Amniotic epithelial cell (primary cell): ENCODE measurements at places on chromosomes 6 and 20.

DNA sequence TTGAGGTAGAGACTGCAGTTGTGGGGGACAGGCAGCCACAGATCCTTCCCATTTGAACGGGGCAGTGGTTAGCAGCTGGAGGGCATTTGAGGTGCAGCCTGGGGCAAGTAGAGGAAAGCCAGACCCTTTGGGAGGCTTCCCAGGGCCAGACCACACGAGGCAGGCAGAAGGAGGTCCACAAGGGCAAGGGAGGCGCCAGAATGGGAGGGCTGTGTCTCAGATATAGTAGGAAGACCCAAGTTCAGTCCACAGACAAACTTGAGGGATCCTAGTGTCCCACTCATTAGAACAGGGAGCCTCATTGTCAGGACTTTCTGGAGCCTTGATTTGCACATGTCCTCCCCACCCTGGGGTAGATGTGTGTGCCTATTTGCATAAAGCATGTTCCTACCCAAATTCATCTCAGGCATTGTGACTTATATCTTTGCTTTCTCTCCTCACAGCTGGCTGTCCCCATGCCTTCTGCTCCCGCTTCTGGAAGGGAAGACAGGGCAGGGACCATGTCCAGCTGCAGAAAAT, 166.0 kb downstream of the VEGFA start:
- no peak for DNase-seq

DNA sequence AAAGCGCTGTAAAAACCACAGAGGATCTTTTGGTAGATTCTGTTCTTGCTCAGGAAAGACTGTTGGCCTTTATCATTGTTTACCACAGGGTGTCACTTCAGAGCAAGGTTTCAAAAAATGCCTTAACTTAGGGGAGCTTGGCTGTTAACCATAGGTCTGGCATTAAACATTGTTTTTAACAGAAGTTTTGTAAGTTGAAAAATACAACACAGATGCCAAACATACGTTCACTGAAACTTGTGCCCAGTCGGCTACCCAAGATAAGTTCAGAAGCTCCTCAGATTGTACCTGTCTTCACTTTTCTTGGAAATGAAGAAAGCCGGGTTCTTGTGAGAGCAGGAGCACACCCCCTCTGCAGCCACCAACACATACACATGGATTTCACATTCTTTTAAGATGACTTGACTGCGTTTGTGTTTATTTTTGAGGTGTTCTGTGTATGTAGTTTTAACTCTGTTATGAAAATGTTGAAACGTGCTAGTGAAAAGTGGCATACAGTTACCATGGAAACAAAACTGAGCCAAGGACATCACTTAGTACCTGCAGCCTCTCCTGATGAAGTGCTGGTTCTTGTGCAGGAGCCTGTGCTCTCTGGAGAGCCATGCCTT, 64.9 kb downstream of the SYCP2L start:
- peak; percentile 92 for DNase-seq

- DNase-seq, result no peak
These were observed 140.0 kb upstream of the SGK1 start for GRCh38 chr6:134457941-134458340.

DNA sequence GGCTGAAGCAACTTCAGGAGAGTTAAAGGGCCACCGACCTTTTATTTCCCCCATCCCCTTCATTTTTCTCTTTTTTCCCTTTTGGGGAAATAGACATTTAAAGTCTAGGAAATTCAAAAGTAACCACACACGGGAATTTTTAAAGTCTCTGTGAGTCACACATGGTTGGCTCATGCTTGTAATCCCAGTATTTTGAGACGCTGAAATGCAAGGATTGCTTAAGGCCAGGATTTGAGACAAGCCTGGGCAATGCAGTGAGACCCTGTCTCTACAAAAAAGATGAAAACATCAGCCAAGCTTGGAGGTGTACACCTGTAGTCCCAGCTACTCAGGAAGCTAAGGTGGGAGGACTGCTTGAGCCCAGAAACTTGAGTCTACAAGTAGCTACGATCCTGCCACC, 34.2 kb downstream of the KATNA1 start:
- DNase-seq, result peak; percentile 61

DNA sequence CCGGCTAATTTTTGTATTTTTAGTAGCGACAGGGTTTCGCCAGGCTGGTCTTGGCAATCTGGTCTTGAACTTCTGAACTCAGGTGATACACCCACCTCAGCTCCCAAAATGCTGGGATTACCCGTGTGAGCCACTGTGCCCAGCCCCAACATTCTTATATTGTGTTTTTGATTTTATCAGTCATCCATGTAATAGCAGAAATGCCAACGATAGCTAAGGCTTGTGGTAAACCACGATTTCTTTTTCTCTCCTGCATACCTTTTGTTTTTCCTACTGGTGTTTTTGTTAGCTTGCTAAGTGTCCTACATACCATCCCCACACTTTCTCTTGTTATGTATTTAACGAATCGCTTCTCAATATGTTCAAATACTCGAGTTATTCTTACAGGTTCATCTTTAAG, 12.1 kb downstream of the PHACTR2 start:
- DNase-seq, result peak; percentile 55

DNA sequence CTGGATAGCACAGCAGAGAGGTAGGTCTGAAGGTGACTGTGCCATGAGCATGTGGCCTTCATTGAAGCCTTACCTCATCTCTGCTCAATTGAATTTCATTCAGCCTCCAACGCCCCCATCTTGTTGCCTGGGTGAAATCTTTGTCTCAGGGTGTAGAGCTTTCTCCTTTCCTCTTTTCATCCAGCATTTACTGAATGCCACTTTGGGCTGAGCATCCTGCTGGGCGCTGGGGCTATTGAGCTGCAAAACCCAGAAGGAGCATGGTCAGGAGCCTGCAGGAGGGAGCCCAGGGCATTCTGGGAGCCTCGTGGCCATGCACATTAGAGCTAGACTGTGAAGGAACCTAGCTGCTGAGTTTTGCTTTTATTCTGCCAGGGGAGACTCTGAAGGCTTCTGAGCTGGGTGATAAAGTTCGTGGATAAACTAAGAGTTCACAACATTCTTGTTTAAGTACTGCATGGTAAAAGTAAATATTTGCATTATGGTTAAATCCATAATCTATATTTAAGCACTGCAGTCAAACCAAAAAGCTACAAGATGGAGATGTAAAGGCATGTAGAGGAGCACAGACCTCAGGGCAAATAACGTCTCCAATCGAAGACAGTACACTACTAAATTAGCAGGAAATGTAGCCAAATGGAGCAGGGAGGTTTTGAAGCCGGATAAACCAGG, 13.2 kb upstream of the ASXL1 start:
- DNase-seq, result no peak

DNA sequence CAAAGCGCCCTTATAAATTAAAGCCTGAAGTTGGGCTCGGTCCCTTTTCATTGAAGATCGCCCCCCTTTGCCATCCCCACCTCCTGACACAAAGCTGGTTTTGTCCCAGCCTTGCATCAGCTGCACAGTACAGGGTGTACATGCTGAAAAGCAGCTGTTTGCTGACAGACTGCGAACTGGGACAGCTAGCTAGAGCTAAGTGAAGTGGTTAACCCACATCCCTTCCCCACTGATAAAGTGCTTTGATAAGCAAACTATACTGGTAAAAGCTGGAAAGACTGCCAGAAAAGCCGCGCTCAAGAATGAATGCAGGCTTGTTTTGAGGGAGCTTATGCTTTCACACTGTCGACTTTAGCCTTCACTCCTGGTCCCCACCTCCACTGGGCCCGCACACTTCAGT, 207.3 kb downstream of the GMDS start:
- peak; percentile 32 for DNase-seq

DNA sequence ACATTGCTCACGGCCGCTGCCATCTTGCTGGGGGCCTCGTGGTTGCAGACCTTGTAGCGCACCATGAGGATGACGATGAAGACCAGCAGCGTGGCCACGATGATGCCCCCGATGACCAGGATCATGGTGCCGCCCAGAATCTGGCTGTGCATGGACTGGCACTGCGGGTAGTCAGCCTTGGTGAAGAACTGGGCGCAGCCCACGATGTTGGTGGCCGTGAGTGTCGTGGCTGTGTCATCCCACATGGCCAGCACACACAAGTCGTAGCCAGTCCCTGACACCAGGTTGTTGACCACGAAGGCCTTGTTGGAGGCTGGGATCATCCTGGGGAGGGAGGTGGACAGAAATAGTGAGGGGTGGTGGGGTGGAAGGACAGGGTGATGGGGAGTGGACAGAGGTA, 194.6 kb downstream of the LRFN2 start:
- DNase-seq, result no peak

GRCh38 chr20:991850-992249, 10.3 kb downstream of the RSPO4 start:
- DNase-seq, result no peak

DNA sequence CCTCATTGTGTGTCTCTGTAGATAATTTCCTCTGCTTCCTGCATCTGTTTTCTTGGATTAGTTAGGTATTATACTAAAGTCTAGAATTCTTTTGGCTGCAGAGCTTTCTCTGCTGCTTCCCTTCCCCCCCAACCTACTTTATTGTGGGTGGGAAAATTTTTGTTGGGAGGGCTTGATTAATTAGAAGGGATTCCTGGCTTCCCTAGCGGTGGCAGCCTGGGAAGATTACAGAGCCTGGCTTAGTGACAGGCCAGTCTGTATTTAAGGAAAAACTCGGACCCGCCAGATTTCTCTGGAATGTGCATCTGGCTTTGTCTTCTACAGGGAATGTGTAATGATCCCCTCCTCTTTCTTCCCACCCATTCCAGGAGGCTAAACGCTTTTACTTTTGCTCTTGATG, 31.2 kb downstream of the SLX4IP start:
- peak; percentile 44 for DNase-seq

GRCh38 chr20:878511-879307, 37.4 kb downstream of the ANGPT4 start:
- peak; percentile 20 for DNase-seq

DNA sequence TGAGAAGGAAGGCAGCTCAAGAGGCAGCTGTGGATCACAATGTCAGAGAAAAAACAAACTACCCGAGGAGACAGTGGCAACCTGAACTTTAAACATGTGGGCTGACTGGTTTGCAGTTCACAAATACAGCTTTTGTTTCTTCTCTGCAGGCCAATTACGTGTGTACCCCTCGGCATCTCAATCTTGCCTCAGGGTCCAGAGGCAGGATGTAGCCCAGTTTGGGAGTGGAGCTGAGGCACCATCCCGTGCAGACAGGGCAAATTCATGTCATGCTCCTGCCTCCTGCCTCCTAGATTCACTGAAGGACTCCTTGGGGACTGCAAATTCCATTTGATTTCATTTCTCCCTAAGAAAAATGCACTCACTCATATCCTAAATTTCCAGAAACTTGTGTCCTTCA, 94.2 kb upstream of the KCNK16 start:
- no peak for DNase-seq

- no peak for DNase-seq
These were observed 15.4 kb downstream of the PNPLA1 start for GRCh38 chr6:36285187-36285671.

DNA sequence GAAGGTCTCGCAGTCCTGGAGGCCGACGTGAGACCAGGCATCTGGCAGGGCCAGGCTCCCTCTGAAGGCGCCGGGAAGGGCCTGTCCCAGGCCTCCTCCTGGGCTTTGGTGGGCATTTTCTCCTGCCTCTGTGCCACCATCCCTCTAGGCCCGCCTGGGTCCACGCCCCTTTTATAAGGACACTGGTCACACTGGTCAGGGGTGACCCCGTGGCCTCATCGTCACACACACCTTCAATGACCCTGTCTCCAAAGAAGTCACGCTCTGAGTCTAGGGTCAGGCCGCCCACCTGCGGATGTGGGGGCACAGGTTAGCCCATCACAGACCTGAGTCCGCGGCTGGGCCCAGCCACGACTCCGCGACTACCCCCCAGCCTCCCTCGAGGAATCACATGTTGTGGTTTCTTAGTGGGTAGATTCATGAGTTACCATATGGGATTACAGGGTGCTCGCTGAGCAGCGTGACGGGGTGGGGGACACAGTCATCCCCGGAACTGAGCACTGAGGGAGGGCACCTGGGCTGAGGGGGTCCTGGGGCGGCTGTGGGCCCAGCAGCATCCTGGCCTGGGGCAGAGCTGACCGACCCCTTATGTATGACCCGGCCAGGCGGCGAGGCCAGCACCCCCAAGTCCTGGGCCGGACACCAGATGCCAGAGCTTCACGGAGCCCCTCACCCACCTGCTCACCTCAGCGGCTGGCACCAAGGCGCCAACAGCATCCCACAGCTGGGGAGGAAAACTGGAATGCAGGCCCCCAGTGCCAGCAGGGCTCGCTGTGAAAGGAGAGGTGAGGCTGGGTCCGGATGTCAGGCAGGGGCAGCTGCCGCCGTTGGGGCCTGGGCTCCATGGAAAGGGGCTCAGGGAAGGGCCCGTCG, 115.9 kb downstream of the DLL1 start:
- DNase-seq, result no peak

GRCh38 chr20:63377256-63377941, 16.2 kb upstream of the CHRNA4 start:
- no peak for DNase-seq

GRCh38 chr6:47203266-47203937, 106.3 kb downstream of the TNFRSF21 start:
- no peak for DNase-seq

DNA sequence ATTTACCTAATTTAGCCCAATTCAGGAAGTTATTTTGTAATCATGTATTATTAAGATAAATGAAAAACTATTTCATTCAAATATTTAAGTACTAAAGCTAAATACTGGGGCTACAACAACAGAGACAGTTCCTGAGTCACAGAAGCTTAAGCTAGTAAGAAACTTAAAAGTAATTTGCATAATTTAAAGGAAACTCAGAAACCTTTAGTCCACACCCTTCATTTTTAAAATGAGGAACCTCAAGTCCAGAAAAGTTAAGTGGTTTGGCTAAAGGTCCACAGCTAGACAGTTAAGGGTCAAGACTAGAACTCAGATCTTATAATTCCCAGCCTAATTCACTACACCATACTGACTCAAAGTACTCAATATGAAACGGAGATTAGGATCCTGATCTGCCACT, 7.2 kb downstream of the LMBRD1 start:
- no peak for DNase-seq

DNA sequence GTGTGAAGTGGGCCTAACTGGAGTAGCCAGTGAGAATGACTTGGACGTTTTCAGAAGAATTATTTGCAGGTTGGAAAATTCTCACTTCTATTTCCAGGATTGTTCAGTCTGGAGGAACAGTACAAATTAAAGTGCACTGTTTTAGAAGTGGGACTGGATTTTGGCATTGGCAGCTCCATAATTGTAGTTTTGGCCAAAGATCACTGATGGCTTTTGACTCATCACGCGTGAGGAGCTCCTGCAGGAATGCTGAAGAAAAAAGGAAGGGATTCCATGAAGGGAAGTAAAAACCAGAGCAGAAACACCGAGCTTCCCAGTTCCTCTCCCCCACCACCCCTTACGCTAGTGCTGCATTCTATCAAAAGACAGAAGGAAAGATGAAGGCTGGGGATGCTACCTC, 103.5 kb downstream of the JARID2 start:
- DNase-seq, result no peak

DNA sequence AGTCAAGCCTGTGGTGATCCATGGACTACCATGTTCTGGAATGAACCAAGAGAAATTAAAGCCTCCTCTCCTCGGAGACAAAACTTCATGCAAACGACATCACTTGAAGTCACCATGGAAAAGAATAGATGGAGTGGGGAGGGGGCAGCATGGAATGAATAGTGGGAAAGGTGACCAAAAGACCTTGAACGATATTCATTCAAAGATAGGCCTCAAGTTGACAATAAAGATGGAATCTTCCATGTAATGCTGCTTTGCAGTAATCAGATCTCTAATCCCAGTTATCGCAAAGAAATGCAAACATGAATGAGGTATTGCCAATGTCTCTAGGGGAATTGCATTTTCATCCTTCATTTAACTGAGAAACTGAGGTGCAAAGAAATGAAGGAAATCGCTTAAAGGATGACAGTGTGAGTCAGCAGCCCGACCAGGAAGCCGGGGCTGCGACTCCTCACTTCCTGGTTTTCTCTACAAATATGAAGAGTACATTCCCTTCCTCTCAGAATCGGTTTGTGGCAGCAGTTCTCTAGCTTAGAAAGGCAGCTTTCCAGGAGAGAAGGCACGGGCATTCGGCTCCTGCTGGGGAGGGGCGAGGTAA, 65.6 kb upstream of the RREB1 start:
- peak; percentile 7 for DNase-seq
